ENCODE measurements at places on chromosomes 2 and 18.
A peak's percentile ranks its signal among the peaks of the same experiment; 100 is the strongest.

DNA sequence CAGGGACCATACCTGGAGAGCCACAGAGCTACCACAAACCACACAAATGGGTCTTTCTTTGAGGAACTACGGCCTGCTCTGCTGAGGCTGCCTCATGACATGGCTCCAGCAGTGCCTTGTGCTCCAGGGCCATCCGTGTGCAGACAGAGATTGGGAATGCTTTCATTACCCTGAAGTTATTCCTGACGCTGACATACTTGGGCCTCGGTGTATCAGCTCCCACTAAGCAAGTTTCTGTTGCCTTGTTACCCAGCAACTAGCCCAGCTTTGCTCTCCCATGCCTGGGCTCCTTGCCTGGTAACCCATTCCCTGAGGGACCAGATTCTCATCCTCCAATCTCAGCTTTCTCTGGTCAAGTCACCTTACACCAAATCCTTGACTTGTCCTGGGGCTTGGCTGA, 80.3 kb upstream of the FZD7 start:
- DNase-seq, result no peak

DNA sequence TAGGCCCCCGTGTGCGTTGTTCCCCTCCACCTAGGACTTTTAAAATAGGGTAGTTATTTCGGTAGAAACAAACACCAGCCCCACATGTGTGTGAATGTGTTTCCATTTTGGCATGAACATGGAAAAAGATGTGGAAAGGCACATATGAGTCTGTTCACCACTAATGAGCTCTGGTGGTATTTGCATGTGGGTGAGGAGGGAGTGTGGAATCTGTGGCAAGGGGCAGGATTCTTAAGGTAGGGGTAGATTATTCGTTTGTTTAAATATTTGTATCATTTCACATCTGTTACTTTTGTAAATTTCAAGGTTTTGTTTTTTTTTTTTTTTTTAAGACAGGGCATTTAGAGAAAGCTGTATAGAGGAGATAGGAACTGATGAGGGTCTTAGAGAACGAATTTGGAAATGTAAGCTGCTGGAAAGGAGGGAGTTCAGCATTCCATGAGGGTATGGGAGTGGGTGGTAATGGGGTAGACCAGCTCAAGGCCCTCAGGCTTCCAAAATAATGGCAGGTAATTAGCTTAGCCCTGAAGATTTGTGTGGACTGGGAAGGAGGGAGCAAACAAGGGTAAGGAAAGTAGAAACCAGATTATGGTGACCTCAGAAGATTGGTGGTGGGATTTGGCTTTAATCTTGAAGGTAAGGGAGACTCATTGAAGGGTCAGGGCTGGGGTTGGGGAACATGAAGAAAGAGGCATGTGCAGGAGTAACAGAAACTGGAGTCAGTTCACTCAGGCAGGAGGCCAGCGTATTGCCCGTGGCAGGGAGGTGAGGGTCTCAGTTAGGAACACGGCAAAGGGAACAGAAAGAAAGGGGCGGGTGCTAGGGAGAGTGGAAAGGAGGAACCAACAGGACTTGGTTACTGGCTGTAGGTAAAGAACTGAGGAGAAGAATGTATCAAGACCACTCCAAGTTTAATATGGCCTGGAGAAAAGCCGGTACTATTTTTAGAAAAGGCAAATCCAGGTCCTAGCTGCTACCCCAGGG, 123.6 kb downstream of the PLB1 start:
- no peak for DNase-seq

- peak; percentile 73 for DNase-seq
These were observed 42.1 kb upstream of the GALR1 start for GRCh38 chr18:77207540-77207939.

DNA sequence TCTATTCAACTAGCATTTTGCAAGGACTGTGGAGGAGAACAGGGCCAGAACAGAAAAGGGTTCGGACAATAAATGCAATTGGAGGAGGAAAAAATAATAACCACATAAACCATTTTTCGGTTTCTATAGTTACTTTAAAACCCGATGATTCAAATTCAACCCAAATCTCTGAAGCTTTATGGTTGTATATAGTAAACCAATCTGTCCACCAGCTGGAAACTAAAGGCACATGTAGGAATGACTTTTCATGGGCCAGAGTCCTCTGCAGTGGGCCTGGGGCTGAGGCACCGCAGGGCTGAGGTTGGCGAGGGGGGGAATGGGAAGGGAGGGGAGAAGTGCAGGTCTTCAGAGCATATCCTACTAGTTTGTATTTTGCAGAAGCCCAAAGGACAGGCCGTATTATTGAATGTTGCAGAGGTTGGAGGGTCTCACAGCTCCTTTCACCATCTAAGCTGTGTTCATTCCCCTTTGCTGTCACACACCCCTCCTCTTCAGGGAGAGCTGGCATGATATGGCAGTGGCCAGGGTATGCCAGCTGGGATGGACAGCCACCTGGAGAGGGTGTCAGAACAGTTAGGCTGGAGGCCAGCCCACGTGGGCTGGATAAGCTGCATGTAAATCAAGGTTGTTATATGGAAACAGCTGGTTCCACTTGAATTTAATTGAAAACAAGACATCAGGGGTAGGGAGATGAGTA, 267.1 kb downstream of the PRKCE start:
- no peak for DNase-seq

GRCh38 chr2:54176577-54176976, 61.2 kb downstream of the ACYP2 start:
- peak; percentile 50 for DNase-seq
